ENCODE measurements at places on chromosomes 16 and 17.
A peak's percentile ranks its signal among the peaks of the same experiment; 100 is the strongest.

DNA sequence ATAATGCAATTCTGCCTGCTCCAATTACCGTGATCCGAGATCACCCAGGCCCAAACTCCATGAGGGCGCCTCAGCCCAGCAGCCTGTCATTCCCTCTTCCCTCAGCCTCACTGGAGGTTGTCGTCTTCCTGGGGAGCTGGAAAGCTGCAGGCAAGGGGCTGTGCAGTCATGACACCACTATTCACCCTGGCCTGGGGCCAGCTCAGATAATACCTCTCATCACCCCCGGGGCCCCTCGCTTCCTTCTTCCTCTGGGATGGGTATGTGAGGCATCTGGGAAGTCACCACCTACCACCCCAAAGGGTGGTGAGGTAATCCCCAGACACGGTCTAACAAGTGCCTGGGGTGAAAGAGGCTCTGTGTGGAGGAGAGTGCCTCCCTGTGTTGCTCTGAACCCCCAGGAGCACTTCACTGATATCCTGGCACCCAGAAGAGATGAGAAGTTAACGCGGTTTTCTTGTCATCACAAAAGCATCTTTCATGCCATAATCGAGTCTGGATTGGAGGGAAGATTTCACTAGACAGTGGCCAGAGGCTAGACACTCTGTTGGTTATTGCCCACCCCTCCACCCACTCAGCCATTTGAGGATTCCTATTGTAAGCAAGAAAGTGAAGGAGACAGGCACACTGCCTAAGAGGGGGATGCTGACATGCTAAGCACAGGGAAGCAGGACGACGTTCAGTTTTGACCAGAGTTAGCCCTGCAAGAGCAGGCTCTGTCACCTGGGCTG is 18.4 kb downstream of the CFAP20 start:
- DNase-seq = no peak

- no peak for DNase-seq
These were observed 1.9 kb upstream of the ZNF19 start for GRCh38 chr16:71491054-71491453.

GRCh38 chr17:16477255-16477654 is 14.7 kb downstream of the LRRC75A start:
- DNase-seq = no peak

GRCh38 chr16:80015566-80015965 is 415.0 kb upstream of the MAF start:
- no peak for DNase-seq

- no peak for DNase-seq
These were observed 4.4 kb downstream of the GAA start for GRCh38 chr17:80105762-80106161.

- DNase-seq = no peak
These were observed 7.2 kb upstream of the G6PC1 start for GRCh38 chr17:42893359-42893758.

- no peak for DNase-seq
These were observed 90.1 kb downstream of the EFCAB13 start for GRCh38 chr17:47413872-47414271.

GRCh38 chr17:30361766-30362279 is 16.9 kb upstream of the CPD start:
- DNase-seq = no peak

GRCh38 chr16:89537549-89537925 is 22.9 kb upstream of the RPL13 start:
- no peak for DNase-seq

GRCh38 chr17:29242051-29242450 is 4.6 kb upstream of the CRYBA1 start:
- DNase-seq = no peak

DNA sequence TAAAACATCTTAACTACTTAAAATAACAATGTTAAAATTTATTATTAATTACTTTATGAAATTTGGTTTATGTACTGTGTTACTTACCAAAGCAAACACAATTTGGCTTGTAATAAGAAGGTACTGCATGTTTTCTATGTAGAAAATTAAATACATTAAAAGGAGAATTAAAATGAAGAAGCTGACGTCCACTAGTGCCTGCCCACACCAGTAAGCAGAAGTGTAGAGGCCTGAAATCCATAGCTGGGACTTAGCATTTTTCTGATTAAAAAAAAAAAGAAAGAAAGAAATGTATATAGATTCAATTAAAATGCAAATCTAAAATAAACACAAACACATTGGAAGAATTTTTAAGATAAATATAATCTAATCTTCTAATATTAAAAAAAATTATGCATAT is 35.8 kb upstream of the ABCA9 start:
- DNase-seq = no peak

DNA sequence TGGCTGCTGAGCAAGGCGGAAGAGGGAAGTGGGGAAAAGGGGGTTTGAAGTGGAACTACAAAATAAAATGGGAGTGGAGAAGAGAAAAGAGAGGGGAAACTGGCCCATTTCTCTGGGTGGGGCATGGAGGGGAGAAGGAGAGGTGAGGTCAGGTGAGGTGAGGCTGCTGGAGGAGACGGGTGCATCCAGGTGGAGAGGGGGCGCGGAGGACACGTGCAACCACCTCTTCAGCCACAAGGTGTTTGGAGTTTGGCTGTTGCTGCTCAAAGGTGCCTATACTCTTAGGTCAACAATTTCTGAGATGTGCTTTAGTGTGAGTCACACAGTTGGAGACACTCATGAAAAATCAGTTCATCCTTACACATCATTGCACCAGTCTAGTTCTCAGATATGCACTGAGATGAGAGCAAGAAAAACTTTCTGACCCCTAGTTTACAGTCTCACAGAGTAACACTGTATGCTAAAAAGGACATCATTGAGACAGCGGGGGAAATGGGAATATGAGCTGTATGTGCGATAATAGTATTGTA is 4.8 kb downstream of the SLC6A4 start:
- DNase-seq = no peak

- DNase-seq = no peak
These were observed 11.7 kb downstream of the TUBB3 start for GRCh38 chr16:89934611-89935553.

GRCh38 chr17:65261682-65262636 is 124.8 kb downstream of the RGS9 start:
- no peak for DNase-seq

- DNase-seq = peak; percentile 88
These were observed 11.4 kb downstream of the ZNF629 start for GRCh38 chr16:30775392-30776188.

DNA sequence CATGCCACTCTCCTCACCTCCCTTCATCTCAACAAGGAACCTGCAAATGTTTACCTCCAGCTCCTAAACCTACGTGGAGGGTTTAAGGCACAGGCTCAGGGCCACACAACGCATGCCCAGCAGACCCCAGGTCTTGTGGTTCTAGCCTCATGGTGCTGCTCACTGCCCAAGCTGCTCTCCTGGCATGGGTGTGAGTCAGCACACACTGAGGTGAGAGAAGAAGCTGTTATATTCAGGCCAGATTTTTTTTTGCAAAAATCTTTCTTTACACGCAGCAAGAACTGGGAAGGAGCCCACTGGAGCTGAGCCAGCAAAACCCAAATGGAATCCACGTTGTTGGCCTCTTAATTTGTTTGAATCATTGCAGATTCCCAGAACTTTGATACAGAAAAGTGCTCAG is 5.5 kb upstream of the C16orf96 start:
- DNase-seq = no peak

DNA sequence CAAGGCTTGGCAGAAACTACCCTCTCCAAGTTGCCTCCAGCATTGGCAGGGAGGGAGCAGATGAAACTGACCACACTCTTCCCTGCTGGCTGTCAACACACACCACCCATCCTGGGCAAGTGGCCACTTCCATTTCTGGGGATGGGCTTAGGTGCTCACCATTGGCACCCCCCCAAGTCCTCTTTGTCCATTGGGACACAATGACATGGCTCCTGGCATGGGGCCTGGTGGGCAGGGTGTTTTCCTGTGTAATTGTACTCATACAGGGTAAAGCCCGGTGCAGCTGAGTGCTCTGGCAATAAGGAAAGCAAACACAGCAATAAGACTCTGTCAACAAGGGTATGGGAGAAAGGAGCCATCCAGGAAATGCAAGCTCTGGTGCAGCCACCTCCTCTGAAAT is 22.6 kb downstream of the SCNN1B start:
- no peak for DNase-seq

GRCh38 chr16:90019543-90020259 is 445 bp upstream of the DBNDD1 start:
- peak; percentile 70 for DNase-seq

DNA sequence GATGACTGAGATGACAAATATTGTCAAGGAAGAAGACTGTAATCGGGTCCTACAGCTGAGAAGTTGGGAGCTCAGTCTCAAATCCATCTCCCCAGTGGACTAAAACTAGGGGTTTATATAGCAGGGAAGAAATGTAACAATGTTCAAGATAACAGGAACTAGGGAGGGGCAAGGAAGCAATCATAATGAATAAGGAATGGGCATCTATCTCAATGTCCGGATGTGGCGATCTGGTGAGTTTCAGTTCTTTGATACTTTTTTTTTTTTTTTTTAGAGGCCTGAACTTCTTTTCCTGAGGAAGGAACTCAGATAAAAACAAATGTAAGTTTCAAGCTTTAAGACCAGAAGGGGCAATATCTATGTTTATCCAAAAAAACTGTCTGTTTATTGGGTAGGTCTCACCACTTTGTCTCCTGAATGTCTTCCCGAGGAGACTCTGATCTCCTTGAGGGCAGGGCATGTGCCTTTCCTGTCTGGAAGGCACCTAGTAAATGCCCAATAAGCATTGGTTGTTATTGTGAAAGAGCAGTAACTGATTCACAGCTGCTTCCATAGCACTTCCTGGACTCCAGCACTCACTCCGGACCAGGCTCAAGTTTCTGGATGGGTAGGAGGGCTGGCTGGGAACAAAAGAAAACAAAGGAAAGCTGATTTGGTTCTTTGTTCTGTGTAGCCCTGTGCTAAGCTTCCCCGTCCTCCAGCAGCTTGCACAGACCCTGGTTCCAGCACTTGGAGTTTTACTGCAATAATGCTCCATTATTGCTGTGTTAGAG is 51.9 kb downstream of the MEOX1 start:
- no peak for DNase-seq

DNA sequence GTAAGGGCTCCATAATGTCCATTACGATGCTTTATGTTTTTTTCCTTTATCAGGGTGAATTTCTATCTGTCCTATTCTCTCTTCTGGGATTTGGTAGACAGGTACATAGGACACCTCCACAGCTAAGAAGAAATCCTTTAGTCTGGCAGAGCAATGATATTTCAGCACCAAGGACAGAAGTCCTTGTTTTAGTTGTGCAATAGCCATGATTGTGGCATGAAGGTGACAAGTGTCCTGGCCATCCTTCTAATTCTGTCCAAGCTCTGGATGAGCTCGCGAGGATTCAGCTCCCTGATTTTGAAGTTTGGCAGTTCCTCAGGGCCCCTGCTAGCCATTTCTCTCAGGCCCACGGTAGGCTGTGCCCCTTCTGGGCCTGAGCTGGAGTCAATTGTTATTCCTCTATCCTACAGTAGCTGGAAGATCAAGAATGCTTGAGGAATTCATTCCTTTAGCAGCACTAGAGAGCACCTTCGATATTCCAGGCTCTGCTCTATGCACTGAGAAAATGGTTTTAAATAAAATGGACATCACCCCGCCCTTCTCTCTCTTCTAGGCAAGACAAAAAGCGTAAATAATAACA is 320.8 kb downstream of the XYLT1 start:
- DNase-seq = no peak

GRCh38 chr16:76193906-76194615 is 83.1 kb upstream of the CNTNAP4 start:
- no peak for DNase-seq

GRCh38 chr17:68943123-68943811 is 11.9 kb downstream of the ABCA8 start:
- no peak for DNase-seq

GRCh38 chr16:86517033-86517432 is 6.7 kb downstream of the FOXF1 start:
- DNase-seq = no peak

DNA sequence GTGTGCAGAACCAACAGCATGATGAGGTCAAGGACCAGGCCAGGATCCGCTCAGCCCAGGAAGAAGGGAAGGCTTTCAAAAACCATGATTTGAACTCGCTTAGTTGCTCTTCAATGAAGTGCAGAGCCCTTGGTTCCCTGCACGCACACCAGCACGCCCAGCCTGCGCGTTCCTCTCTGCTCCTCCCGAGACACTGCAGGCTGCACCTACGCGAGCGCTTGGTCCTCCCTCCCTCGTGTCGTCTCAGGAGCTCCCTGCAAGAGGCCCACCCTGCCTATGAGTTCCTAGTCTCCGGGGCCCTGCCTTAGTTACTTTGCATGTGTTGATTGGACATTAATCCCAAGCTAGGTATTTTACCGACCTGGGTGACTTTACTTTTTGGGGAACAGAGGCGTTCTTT is 132.9 kb upstream of the TNRC6C start:
- no peak for DNase-seq

- DNase-seq = no peak
These were observed 5.7 kb downstream of the MGAT5B start for GRCh38 chr17:76873856-76874255.
